NK-92 treated with Interleukin-12 subunit alpha and Interleukin-12 subunit beta, amount 100 ng/mL, for 24 hours (cell line): ENCODE measurements at places on chromosomes 11 and 22.

DNA sequence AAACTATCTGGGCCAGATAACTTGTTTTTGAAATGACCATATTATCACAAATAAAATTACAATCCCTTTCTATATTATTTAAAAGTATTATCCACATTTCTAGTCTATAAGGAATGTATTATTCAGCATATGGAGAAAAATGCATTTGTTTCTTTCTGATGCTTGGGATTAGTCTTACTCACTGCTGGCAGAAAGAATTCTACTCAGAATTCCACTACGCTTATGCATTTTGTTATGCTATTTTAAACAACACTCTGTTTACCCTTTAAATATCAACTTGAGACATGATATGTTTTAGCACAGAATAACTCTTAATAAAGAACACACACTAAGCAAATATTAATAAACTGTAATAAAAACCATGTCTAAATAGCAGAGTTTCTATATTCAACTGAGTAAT, 77.6 kb upstream of the ANO3 start:
- no peak for DNase-seq

- no peak for DNase-seq
These were observed 14.9 kb downstream of the OR10D3 start for GRCh38 chr11:124197999-124198398.

DNA sequence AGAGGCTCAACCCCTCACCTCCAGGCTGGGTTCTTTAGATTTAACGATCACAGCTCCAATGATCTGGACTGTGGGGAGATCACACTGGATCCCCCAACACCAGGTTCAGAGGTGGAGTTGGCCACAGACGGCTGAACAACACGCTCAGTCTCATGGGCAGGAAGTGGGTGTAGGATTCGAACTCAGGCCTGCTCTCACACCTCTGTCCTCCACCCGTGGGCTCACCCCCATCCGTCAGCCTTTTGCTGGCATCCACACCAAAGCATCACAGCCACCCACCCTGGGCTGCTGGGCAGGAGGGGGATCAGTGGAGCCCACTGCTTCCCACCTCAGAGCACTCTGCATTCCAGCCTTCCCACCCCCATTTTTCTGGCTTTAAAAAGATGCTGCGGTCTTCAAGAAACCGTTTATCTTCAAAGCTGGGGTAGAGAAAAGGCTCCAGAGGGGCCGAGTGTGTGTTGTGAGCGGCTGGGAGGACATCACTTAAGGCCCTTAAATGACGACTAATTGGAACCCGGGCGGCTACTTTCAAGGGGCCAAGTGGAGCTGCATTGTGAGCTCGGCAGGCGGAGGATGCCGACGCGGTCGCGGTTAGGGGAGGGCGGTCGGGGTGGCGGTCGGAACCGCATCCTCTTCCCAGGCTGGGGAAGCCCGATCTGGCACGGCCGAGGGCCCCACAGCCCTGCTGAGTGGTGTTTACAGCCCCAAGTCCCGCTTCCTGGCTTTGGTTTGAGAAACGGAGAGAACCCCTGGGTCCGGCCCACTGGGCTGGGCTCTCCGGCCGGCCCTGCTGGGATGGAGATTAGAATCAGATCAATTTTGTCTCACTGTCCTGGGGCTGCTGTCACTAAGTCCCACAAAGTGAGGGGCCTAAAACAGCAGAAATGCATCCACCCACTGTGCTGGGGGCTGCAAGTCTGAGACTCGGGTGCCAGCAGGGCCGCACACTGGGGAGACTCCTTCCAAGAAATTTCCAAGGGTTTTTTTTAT, 15.9 kb upstream of the FGF3 start:
- DNase-seq, result no peak

DNA sequence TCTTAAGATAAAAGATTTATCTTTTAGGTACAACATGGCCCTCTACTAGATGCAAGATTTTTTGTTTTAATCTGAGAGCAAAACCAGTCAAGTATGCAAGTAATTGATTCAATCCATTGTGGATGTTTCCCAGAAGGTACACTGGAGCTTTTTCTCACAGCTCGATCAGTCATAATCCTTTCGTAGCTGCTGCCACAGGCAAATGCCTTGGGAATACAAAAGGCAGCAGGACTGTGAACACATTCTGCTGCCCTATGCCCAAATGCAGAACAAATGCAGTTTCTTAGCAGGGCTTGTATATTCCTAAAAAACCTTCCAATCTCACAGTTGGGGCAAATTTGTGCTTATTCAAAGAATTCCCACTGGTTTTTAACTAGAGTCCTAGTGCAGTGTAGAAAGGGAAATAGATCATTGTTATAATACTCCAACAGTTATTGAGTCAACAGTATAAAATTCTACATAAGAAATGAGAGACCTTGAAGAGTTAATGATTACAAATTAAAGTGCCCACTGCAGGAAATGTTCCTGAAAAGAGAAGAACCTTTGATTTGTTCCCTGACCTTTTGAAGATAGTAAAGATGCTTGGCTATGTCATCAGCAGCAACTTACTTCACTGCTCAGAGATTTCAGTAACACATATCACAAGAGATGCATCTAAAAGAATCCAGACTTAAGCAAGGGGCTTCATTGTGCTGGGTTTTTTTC, 14.1 kb downstream of the LPXN start:
- no peak for DNase-seq

GRCh38 chr11:3077846-3078440, 20.7 kb upstream of the CARS1 start:
- DNase-seq, result no peak

DNA sequence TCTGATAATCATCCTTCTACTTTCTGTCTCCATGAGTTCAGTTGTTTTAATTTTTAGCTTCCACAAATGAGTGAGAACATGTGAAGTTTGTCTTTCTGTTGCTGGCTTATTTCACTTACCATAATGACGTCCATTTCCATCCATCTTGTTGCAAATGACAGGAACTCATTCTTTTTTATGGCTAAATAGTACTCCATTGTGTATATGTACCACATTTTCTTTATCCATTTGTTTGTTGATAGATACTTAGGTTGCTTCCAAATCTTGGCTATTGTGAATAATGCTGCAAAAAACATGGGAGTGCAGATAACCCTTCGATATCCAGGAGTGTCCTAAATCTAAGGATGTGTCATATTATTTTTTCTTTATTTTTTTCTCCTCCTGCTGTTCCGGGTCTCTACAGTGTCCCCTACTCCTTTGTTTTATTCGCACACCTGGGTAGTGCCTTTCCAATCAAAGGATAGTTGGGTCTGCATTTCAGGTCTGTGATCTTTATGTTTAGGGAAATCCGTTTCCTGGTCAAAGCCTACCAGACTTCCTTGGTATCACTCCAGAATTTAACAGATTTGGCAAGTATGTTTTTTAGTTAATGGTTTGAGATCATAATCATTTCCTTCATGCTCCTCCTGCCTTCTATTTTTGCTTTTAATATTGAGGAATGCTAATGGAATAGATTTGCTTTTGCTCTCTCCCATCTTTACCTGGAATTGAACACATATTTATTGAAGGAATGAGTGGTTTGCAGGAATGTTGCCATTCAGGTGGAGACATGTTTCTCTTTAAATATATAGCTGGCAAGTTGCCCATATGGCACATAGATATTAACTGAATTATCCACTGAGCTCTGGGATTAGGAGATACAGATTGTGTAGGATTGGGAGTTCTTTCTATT, 53.7 kb downstream of the ARHGEF12 start:
- DNase-seq, result no peak

- no peak for DNase-seq
These were observed 63.0 kb downstream of the NAV2 start for GRCh38 chr11:19775622-19776021.

- DNase-seq, result no peak
These were observed 471.5 kb downstream of the LRRC4C start for GRCh38 chr11:40987776-40988435.

DNA sequence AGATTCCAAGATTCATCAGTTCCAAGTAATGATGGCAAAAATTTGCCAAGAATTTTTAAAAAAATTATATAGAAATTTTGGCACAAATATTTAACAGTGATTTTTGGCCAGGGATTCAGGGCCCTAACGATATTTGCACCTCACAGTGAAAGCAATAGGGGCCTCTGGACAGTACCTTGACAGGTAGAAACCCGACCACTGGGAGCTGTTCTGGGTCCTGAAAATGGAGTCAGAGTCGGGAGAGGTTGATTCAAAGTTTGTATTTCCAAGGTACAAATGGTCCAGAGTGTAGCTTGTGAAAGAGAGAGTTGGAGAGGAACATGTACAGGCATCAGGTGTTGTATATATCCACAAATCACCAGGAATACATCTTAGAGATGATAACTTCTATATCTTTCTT, 41.6 kb downstream of the MRGPRX2 start:
- no peak for DNase-seq

DNA sequence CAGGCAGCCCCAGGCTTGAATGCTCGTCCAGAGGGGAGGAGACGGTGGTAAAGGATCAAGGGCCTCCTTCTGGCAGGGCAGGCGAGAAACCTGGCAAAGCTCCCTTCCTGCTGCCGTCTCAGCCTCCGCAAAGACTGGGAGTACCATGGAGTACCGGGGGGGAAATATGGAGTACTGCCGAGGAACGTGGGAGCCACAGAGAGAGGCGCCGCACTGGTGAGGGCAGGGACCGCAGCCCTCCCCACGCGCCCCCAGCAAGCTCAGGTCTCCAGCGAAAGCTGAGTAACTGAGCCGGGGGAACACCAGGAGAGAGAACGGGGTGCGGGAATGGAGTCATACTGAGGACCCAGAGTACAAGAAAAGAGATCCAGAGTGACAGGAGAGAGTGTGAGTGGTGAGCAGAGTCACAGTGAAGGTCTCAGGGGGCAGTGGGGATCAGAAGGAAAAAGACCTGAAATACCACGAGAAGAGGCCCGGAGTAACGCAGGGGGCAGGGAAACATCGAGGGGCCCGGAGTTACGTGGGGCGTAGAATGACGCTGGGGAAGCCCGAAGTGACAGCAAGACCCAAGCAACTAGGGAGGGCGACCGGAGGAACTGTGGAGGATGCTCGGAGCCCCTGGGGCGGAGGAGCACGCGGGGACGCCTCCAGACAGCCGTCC, 740 bp downstream of the EML3 start:
- no peak for DNase-seq

DNA sequence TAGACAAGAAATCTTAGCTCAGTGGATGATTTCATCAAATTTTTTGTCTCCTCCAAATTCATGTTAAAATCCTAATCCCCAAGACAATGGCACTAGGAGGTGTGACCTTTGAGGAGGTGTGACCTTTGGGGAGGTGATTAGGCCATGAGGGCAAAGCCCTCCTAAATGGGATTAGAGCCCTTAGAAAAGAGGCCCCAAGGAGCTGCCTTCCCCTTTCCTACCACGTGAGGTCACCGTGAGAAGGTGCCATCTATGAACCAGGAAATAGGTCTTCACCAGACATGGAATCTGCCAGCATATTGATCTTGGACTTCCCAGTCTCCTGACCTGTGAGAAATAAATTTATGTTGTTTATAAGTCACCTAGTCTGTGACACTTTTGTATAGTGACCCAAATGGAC, 138.7 kb downstream of the TRIM29 start:
- DNase-seq, result no peak

DNA sequence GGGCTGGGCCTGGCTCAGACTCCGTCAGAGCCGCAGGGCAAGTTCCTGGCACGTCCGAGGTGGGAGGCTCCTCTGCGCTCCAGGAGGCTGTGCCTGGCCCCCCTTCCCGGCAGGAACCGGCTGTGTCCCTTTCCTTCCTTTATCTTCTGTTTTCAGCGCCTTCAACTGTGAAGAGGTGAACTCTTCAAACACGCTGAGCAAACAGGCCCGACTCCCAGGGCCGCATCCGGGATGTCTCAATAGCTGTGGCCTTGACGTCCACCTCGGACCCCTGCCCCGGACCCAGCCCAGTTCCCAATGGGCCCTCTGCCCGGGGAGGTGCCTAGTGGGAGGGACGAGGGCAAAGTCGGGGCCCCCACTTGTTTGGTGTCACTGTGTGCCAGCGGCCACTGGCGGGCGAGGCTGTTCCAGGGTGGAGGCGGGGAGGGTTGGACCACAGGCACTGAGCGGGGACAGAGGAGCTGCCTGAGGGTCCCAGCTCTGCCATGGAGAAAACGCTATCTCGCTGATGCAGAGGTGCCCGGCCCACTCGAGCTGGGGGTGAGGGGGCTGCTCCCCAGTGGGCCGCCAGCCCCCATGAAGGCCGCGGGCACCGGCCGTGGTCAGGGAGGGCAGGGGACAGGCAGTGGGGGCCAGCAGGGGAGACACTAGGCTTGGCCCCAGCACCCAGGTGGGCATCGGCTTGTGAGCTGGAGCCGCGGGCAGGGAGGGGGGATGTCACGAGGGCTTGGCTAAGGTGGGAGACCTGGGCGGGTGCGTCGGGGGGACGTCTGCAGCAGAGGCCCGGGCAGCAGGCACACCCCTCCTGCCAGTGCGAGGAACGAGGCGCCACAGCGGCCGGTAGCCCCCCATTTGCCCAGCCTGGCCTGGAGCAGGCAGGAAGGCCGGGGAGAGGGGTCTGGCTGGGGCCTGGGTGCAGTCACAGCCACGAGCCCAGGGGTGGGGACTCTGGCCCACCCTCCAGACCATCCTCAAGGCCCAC, 2.7 kb upstream of the MUC5B start:
- no peak for DNase-seq

- no peak for DNase-seq
These were observed 32.4 kb downstream of the MIF start for GRCh38 chr22:23926561-23926960.

- no peak for DNase-seq
These were observed 201.3 kb downstream of the GRIK4 start for GRCh38 chr11:120712881-120713280.

- no peak for DNase-seq
These were observed 195.7 kb downstream of the ADAMTS15 start for GRCh38 chr11:130644187-130644586.

DNA sequence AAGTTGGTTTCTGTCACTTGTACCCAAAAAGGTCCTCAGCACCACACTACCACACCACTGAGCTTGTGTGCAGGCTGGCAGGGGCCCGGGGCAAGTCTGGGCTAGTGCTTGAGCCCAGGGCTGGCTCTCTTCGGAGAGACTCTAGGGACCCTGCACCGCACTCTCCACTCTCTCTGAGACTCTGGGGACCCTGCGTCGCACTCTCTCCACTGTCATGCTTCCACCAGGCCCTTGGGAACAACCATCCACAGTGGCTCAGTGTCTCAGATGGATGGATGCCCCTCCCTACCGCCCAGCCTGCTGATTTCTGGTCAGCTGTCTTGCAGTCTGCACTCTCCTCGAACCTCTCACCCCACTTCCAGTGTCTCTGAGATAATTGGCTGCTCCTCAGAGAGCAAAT, 2.0 kb upstream of the SBF1 start:
- no peak for DNase-seq

- no peak for DNase-seq
These were observed 5.0 kb upstream of the MMP12 start for GRCh38 chr11:102879801-102880200.

DNA sequence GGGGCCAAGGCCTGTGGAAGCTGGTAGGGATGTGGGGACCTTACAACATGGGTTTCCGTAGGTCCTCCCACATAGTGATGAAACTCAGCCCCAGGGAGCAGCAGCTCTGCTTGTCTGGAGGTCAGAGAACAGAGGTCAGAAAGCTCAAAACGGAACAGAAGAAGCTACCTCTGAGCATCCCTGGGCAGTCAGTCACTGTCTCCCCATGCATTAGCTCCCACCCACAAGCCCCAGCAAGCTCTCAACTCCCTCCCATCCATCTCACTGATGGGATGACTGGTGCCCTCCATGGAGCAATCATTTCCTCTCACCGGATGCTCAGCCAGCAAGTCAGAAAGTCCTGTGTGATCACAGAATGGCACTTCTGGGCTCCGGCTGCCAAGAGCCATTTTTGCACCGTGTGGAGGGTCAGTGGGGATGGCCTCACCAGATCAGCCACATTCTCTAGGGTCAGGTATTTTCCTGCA, 1.9 kb downstream of the TPP1 start:
- DNase-seq, result no peak

GRCh38 chr11:11584530-11584810, 37.3 kb downstream of the GALNT18 start:
- no peak for DNase-seq
